ENCODE measurements at places on chromosomes 7 and 10. TPM values are rescaled to one million over a fixed set of nuclear protein-coding genes. Genes with fewer than 3 reads are reported as not detected.

- no peak for DNase-seq
These were observed 25.7 kb upstream of the LMBR1 start for GRCh38 chr7:156918635-156919034.

DNA sequence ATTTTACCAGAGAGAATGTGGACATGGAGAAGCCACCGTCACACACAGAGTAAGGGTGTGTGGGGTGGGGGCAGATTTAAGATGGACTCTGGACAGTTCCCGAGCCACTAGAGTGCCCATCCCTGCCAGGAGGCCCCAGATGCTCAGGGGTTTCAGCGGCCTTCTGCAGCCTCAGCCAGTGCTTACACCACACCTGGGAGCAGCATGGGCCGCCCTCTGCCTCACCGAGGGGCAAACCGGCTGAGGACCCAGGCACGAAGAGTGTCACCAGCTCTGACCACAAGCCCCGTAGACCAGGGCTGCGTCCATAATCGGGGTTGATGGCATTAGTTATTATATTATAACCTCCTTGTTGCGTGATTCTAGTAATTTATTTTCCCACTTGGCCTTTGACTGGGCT lies 6.7 kb upstream of the MNX1 start:
- no peak for DNase-seq

The BRAF gene
- total RNA-seq: 23.4 TPM

The ZEB1 gene
- total RNA-seq: 74.7 TPM

GRCh38 chr10:73501651-73502050 lies 5.8 kb upstream of the PPP3CB start:
- no peak for DNase-seq

DNA sequence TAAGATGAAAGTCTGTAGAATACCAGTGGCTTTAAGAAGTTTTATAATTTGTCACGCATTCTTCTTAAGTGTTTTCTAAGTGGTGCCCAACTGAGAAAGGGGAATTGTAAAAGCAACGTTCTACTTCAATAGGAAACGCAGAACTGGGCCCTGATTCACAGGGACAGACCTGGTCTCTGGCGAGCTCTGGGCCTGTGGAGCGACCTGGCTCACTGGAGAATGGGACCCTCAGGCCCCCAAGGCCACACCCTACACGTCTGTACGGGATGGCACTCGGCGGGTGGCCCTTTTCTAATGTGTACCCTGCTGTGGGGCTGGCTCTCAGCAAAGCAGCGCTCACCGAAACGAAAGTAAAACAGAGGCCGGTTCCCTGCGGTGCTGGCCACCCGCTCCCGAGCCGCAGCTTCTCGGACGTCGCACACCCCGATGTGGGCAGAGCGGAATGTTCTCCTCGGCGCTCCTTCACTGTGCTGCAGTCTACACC lies 205.0 kb downstream of the DIP2C start:
- peak; percentile 44 for DNase-seq

DNA sequence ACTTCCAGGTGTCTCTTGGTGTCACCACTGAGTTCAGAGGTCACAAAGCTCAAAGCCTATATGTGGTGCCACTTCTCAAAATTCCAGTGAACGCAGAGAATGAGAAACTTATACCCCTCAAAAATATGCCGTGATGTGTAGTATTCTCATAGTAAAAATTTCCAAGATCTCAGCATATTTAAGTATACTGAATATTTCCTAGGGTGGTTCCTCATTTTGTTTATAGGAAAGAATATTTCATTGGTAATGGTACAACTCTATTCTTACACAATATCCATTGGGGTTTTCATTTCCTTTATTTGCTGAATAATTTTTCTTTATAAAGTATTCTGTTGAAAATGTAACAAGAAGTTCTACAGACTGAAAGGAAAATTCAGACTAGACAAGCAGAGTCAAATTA lies 58.9 kb upstream of the ADO start:
- DNase-seq: no peak

- DNase-seq: no peak
These were observed 292.5 kb downstream of the CCDC3 start for GRCh38 chr10:12709000-12709401.

GRCh38 chr10:125979976-125980375 lies 83.6 kb downstream of the FANK1 start:
- no peak for DNase-seq
